Stimulated activated CD8-positive, alpha-beta memory T cell treated with anti-CD3 and anti-CD28 coated beads, Interleukin-7, amount 100 ng/mL, for 1 hour (primary cell): ENCODE measurements at places on chromosomes 2 and 18.

- no peak for DNase-seq
Observed at GRCh38 chr2:85353876-85354285, 447 bp downstream of the RETSAT start.

DNA sequence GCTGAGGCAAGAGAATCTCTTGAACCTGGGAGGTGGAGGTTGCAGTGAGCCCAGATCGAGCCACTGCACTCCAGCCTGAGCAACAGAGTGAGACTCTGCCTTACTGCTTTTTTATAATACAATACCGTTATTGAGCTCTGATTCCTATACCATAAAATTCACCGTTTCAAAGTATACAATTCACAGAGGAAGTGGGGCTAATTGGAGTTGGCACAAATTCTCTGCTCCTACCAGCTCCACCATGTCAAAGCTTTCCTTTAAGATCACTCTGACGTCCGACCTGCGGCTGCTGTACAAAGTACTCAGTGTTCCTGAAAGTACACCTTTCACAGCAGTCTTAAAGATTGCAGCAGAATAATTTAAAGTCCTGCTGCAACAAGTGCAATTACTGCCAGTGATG is 29.6 kb upstream of the CYBRD1 start:
- DNase-seq = no peak

- no peak for DNase-seq
Observed at GRCh38 chr2:37809931-37810570, 115.0 kb upstream of the RMDN2 start.

GRCh38 chr18:44229693-44230108 is 451.0 kb upstream of the SETBP1 start:
- no peak for DNase-seq

GRCh38 chr2:238601433-238602222 is 174.9 kb downstream of the ASB1 start:
- no peak for DNase-seq

DNA sequence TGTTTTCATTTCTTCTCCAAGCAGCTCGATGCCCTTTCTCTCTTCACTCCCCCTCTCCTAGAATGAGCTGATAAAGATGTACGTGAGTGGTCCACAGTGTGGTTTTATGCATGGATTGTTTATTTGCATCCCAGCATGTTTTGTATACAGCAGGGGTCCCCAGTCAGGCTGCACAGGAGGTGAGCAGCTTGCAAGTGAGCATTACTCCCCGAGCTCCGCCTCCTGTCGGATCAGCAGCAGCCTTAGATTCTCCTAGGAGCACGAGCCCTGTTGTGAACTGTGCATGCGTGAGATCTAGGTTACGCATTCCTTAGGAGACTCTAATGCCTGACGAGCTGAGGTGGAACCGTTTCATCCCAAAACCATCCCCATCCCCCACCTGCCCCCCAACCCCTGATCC is 262.6 kb downstream of the AGAP1 start:
- no peak for DNase-seq

- DNase-seq = no peak
Observed at GRCh38 chr18:24539866-24540617, 79.6 kb downstream of the HRH4 start.

GRCh38 chr18:11978956-11979355 is 2.4 kb upstream of the IMPA2 start:
- no peak for DNase-seq

- no peak for DNase-seq
Observed at GRCh38 chr2:120539937-120540718, 194.2 kb downstream of the INHBB start.

DNA sequence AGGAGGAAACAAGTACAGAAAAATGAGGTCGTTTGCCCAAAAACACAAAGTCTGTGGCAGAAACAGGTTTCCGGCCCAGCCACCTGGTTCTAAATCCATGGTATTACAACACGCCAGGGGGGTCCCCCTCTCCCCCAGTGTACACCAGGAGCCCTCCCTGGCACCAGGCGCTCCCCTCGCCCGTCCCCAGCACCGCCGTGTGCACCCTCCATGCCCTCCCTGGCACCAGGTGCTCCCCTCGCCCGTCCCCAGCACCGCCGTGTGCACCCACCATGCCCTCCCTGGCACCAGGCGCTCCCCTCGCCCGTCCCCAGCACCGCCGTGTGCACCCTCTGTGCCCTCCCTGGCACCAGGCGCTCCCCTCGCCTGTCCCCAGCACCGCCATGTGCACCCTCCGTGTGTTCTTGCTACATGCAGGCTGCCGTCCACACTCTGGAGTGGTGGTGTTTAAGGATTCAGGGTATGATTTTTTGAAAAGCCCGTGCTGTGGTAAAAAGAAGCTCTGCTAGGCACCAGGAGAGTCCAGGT is 59.8 kb upstream of the NFATC1 start:
- DNase-seq = no peak

GRCh38 chr2:150125708-150126107 is 361.8 kb downstream of the RND3 start:
- DNase-seq = no peak

- DNase-seq = no peak
Observed at GRCh38 chr2:54041135-54041534, 70.3 kb upstream of the PSME4 start.

DNA sequence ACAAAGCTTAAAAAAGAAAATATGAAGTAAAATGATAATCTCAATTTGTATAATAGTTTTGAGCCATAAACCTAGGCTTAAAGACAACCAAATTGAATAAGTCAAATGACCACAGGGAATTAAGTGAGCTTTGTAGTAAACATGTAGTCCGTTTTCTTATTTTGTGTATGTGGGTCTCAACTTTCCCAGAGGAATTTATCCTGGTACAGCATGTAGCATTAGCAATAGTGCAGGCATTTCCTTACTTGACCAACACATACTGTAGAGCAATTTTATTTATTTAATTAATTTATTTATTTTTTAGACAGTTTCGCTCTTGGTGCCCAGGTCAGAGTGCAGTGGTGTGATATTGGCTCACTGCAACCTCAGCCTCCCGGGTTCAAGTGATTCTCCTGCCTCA is 37.5 kb upstream of the MTCL1 start:
- DNase-seq = no peak

GRCh38 chr2:218020966-218021535 is 18.3 kb upstream of the TNS1 start:
- DNase-seq = no peak

DNA sequence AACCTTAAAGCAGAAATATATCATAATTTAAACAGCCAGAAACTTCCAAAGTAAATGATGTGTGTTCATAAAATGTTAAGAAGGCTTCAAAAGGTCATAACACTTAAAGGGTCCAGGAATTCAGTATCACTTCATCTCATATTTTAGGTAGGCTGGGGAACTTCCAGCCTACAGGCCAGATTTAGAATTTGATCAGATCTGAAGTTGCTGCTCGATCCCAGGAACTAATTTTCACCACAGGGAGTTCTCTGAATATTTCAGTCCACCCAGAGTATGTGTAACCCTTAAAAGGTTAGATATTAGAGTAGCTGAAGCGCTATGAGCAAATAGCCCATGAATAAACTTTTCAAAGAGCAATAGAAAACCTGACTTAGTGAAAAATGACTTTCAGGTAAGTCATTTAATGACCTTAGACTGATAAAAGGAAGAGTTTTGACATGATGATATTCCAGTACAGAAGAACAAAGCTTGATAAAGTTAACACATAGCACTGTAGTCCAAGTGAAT is 1.7 kb downstream of the WIPF1 start:
- no peak for DNase-seq

DNA sequence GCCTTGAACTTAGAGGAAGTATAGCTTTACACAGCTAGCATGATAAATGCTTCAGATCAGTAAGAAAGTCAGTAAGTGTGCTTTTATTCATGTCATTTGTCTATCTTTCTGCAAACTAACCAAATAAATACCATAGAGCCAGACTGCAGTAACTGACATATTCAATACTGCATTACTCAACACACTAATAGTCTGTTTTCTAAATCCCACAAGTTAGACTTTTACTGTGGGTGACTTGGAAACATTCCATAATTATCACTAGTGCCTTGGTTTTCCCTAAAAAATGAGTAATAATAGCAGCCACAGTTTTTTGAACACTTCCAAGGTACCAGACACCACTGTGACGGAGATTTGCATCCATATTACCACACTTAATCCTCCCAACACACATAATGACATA is 33.0 kb downstream of the ACVR1 start:
- no peak for DNase-seq

GRCh38 chr18:44453505-44453904 is 227.2 kb upstream of the SETBP1 start:
- no peak for DNase-seq

- no peak for DNase-seq
Observed at GRCh38 chr18:36737316-36737715, 91.5 kb downstream of the TPGS2 start.

DNA sequence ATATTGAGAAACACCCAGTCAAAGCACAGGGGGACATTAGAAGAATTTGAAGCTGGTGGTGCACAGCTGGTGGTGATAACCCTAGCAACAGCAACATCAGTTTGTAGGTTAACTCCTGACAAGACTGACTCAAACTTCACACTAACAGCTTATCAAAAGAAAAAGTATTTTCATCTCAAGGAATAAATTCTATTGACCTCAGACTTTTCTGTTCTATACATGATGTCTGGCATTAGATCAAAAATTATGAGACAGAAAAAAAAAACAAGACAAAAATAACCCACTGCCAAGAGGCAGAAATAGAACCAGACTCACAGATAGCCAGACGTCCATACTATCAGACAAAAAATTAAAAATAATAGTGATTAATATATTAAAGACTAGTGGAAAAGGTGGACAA is 126.1 kb downstream of the COL6A3 start:
- DNase-seq = no peak

GRCh38 chr18:79375441-79376154 is 20.1 kb upstream of the NFATC1 start:
- DNase-seq = no peak

- DNase-seq = no peak
Observed at GRCh38 chr2:103773884-103774283, 1012.1 kb downstream of the TMEM182 start.

- no peak for DNase-seq
Observed at GRCh38 chr2:209591021-209591420, 167.2 kb downstream of the MAP2 start.

- no peak for DNase-seq
Observed at GRCh38 chr2:101396316-101396717, 9.0 kb upstream of the CREG2 start.

- no peak for DNase-seq
Observed at GRCh38 chr18:23189768-23190661, 54.7 kb downstream of the CABLES1 start.
